ENCODE measurements at places on chromosomes 6 and 20.

DNA sequence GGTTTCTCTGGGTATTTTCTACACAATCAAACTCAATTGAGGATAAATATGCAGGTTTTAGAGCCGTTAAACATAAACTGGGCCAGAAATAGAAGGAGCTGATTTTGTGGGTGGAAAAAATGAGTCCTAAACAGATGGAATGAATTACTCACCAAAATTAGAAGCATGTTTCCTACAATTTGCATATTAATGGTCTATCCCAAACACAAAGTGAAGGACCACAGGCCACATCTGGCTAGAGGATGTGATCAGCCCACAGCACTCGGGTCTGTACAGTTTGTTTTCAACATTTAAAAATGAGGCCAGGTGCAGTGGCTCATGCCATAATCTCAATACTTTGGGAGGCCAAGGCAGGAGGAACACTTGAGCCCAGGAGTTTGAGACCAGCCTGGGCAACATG, 296.3 kb downstream of the PREX1 start:
- DNase-seq, result no peak

DNA sequence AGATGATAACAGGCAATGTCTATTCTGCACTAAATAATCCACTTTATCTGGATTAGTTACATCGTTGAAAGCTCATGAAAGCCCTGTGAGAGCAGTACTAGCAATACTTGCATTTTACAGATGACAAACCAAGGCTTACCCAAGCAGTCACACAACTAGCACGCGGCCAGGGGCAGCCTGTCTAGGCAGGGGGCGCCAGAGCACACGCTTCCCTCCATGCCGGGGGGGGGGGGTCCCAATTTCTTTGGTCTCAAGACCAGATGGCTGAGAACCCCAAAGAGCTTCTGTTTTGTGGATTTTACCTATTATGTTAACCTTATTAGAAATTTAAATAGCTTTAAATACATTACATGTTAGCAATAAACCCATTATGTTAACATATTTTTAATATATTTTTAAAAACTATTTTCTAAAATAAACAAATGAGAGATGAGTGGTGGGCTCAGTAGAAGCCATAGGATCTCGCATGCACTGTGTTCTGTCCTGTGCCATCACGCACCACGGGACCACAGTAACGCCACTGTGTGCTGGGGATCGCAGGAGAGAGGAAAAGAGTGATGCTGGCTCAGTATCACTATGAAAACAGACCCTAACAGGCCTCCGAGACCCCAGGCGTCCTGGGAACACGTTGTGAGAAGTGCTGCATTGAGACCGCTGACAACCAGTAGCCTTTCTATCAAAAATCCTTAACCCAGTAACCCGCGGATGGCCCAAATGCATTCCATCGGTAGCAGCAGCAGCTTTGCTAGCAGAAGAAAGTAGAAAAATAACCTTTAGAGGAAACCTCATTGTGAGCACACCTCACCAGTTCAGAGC, 5.3 kb upstream of the PRR18 start:
- peak; percentile 46 for DNase-seq

- DNase-seq, result no peak
Measured at GRCh38 chr6:32979720-32980487, 11.5 kb downstream of the BRD2 start.

DNA sequence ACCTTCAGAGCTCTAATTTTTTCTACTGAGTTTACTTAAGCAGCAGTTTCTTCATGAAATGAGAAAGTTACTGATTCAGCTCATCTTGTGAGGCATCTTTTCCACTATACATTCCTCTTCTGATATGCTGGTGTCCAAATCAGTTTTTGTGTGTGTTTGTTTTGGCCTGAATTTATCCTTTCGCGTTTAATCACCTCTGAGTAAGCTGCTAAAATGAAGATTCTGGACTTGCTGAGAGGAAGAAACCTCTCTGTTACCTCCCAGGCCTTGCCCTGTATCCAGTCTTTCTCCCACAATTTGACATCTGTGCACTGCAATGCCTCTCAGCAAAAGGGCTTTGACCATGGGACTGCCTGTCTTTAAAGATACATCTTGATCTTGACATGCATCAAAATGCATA, 536.2 kb upstream of the NRSN1 start:
- no peak for DNase-seq

GRCh38 chr6:152893187-152893586, 89.7 kb downstream of the FBXO5 start:
- DNase-seq, result no peak

DNA sequence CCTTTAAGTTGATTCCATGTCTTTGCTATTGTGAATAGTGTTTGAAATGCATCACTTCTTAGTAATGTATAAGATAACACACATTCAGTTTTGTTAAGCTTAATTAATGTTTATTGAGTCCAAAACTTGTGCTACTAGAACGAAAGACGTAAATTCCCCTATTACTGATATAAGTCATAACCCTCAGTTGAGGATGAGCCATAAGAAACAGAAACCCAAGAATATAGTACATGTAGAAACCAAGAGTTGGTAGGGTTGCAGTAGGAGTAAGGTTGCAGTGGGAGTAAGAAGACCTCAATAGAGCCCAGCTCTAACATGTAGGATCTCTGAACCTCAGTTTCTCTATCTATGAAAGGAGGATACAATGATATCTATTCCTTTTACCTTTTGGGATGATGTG, 19.3 kb downstream of the CITED2 start:
- no peak for DNase-seq

DNA sequence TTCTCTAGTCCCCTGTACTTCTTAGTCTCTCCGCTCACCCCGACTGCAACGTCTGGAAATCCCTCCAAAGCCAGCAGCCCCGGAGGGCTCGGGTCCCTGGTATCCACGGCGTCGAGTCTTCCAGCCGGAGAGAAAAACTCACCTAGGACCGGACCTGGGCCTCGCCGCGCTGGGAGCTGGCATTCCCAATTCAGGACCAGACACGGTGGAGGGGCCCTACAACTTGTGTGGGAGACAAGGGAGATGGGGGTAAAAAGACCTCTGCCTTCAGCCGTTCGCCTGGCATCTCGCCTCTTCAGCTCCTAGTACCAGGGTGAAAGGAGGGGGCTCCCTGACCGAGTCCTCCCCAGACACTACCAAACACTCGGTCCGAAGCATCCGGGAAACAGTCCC, 64.3 kb downstream of the GPX5 start:
- no peak for DNase-seq

- DNase-seq, result no peak
Measured at GRCh38 chr6:13913226-13914001, 11.3 kb upstream of the RNF182 start.

- no peak for DNase-seq
Measured at GRCh38 chr6:20246125-20246524, 33.9 kb upstream of the MBOAT1 start.

DNA sequence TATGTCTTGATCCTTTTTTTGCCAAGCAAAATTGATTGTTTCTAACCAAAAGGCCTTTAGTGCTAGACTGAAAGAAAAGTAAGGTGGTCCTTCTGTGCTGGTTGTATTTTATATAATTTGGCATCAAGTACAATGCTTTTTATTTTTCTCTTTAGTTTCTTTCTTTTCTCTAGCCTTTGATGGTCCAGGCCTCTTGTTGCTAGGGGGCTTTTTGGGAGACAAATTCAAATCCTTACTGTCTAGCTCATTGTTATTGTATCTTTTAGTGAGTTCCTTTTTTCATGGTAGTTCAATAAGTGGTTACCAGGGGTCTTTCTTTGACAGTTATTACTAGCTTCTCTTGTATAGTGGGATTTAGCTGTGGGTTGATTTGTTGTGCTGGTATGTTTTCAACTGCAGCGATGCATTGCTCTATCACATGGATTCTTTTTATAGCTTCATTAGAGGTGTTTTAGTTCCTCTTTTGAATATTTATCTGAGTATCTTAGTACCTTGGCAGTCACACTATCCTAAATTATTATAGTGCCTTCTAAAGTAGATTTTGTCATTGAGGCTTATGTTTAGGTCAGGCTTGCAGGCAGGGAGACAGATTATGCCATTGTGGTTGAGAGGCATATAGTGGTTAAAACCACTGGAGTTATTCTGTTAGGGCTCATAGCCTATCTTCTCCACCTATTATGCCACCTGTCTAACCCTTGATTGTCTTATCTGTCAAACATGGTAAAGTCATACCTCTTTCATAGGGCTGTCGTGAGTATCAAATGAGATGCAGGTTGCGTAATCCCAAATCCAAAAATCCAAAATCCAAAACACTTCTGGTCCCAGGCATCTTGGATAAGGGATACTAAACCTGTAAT, 49.5 kb downstream of the KCNS1 start:
- DNase-seq, result no peak

DNA sequence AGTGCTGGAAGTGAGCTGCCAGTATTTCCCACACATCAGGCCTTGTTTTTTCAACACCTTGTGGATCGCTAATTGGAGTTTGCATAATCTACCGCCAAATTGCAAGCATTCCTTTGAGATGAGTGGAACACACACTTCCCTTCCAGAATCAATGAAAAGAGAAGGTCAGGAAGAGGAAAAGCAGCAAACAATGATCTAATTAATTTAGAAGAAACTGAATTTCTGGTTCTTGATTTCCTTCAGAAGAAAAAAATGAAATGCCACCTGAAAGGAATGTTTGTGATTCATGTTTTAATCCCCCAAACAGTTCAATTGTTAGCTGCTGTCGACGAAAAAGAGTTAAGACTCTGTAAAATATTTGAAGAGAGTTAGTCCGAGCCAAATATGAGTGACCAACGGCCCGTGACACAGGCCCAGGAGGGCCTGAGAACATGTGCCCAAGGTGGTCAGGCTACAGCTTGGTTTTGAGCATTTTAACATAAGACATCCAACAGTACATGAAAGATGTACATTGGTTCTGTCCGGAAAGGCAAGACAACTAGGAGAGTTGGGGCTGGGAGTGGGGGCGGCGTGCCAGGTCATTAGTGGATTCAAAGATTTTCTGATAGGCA, 182.3 kb downstream of the MTFR2 start:
- peak; percentile 55 for DNase-seq

GRCh38 chr6:109260126-109260525, 122.1 kb downstream of the CD164 start:
- DNase-seq, result peak; percentile 46

GRCh38 chr20:41476013-41476441, 109.4 kb upstream of the EMILIN3 start:
- peak; percentile 79 for DNase-seq

- DNase-seq, result no peak
Measured at GRCh38 chr6:115053169-115053860, 710.5 kb upstream of the HS3ST5 start.

DNA sequence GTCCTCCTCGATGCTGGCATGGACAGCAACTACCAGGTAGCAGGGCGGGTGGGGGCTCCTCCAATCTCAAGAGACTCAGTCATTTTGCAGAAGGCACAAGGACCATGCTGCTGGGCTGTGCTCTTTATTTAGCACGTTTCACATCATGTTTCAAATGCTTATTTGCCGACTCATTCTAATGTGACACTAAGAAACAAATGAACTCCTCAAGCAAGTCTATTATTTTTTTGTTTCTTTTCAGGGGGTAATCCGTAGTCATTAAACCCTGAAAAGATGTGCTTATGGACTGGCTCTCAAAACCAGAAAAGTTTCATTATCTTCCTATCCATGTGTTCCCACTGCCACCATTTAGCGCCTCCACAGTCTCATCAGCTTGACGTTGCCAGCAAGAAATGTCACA, 92.9 kb downstream of the ANKS1A start:
- peak; percentile 10 for DNase-seq

DNA sequence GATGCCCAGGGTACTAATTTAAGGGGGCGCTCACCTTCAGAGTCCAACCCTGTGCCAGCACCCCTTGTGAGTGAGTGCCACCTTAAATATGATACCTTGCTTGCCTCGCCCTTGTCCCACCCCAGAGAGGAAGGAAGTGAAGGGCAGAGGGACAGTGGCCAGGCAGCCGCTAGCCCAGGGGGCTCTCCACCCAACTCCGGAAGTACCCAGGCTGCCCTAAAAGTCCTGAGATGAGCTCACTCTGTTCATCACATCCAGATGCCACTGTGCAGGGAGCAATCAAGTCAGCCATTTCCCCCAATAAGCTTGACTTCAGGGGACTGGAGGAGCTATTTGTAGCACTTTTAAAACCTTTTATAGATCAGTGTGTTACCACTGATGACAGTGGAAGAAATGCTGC, 25.0 kb upstream of the STX16 start:
- no peak for DNase-seq

- no peak for DNase-seq
Measured at GRCh38 chr6:13273931-13274706, 54.2 kb downstream of the TBC1D7 start.

DNA sequence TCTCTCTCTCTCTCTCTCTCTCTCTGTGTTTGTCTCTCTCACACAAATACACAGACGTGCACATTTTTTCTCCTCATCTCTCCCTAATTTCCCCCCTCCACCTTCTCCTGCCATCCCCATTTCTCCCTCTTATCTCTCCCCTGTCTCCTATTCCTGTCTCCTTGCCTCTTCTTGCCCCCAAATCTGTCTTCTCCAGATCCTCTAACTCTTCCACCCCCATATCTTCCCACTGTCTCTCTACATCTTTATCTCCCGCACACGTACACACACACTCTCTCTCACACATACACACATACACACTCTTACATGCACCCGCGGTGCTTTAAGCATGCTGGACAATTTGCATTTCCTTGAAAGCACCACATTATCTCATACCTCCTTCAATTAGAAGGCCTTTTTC, 15.9 kb downstream of the KIZ start:
- DNase-seq, result no peak

- no peak for DNase-seq
Measured at GRCh38 chr6:136612666-136613389, 62.6 kb upstream of the MAP7 start.

DNA sequence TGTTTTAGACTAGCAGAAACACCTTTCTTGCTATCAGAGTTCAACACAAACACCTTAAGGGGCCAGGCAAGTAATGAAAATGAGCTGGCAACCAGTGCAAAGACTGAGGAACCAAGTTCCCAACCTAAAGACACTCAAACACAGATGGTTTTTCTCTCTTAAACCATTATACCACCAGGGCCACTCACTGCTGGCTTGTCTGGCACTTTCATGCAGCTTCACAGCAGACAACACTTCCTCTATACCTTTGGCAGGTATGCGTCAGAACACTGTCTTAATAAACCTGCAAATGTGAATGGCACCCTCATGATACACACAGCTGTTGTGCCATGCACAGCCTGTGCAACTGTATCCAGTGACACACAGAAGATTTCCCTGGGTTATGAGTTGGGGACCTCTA, 41.6 kb downstream of the NFATC2 start:
- no peak for DNase-seq

DNA sequence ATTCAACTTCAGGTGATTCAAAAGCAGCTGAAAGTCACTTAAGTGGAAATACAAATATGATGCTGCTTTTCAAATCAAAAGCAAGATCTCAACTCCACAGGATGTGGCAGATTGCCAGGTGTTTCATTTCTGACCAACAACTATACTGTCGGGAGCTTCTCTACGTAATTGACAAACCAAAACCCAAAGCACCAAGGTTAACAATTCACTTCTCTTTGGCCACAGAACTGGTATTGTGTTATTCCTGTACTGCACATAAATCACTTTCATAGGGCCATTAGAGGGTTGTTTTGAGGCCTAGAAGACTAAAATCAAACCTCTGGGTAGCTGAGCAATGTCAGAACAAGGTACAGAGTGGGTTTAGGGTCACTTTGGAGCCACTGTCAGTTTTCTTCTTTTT, 169.7 kb downstream of the HAO1 start:
- peak; percentile 38 for DNase-seq

- no peak for DNase-seq
Measured at GRCh38 chr20:14489544-14489943, 152.1 kb upstream of the FLRT3 start.
